CD4-positive, alpha-beta T cell treated with Interleukin-1 beta for 1 hour (primary cell): ENCODE measurements at places on chromosomes 2 and 18.

DNA sequence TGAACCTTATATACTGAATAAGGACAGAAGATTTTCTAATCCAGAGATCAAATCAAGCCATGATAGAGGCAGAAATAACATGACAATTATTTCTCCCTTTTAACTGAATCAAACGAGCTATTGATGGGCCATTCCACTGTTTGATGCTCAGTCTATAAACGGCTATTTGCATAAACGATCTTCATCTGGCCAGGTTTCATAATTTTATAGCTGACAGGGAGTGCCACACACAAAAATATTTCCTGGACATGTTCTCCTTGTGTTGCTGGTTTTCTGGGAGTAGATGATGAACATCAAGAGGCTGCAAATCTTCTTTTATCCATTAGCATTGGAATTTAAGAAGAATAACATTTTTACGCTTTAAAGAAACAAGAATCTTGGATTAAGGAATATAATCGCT, 63.1 kb downstream of the ACVR1C start:
- DNase-seq = no peak

DNA sequence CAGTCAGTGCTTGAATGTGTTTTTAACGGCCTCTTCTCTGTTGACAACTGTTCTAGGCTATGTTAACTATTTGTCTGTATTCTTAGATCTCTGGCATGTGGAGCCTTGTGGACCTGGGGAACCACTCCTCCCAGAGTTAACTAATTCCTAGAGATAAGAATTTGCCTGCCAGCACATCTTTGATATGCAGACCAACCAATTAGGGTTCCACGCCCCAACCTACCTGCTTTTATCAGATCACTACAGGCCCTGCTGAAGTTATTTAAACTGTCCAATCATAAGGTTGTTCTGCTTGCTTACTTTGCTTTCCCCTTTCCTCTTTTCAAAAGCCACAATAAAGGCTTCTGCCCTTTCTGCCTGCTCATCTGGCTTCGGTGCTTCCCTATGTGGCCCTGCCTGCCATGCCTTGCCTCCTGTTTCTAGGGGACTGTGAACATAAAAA, 8.5 kb upstream of the CYBRD1 start:
- DNase-seq = peak; percentile 3

- DNase-seq = no peak
These were observed 482.3 kb downstream of the TNS1 start for GRCh38 chr2:217520356-217521010.

DNA sequence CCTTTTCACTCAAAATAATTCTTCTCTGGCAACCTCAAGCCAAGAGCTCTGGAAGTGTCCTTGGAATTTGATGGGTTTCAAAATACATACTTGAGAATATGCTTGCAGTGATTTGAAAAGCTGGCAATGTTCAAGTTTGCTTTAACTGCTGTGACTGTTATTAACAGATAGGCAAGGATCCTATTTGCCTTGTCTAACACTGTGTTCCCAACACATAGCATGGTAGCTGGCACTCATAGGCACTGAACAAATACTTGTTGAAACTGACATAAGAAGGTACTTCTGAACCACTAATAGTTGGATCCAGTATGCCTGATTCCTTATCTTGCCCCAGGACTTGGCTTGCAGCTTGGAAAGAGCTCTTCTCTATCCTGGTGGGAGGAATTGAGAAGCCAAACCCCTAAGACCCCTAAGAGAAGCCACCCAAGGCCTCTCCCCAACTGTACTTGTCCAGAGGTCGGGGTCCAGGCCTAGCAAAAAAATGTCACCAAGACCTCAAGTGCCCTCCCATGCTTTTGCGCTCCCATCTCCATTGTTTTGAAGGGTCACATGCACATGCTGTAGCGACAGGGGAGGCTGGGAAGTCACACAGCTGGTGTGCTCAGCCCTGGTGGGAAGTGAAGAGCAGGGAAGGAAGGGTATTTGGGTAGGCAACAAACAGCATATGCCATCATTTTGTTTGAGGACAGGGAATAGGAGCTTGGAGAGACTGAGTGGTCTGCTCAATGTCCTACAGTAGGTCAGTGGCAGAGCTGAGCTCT, 118.4 kb upstream of the HAAO start:
- DNase-seq = no peak

DNA sequence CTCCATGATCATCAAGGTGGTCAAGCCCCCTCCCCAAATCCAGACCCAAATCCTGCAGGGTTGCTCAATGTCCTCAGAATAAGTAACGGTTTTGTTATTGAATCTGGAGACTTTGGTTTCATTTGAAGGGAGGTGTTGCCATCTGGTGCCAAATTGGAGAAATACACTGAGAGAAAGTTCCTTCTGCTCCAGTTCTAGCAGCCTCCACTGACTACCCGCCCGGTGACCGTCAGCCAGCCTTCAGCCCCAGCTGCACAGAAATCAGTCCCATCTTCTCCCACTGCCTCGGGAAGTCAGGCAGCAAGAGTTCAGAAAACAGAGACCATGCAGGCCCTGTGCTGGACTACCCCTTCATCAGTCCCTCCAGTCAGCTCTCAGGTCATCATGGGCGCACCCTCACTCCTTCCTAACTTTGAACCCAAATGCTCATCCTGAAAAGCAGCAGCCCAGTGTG, 38.7 kb downstream of the PKDCC start:
- peak; percentile 70 for DNase-seq

- DNase-seq = no peak
These were observed 226.1 kb downstream of the DSEL start for GRCh38 chr18:67290421-67290820.

DNA sequence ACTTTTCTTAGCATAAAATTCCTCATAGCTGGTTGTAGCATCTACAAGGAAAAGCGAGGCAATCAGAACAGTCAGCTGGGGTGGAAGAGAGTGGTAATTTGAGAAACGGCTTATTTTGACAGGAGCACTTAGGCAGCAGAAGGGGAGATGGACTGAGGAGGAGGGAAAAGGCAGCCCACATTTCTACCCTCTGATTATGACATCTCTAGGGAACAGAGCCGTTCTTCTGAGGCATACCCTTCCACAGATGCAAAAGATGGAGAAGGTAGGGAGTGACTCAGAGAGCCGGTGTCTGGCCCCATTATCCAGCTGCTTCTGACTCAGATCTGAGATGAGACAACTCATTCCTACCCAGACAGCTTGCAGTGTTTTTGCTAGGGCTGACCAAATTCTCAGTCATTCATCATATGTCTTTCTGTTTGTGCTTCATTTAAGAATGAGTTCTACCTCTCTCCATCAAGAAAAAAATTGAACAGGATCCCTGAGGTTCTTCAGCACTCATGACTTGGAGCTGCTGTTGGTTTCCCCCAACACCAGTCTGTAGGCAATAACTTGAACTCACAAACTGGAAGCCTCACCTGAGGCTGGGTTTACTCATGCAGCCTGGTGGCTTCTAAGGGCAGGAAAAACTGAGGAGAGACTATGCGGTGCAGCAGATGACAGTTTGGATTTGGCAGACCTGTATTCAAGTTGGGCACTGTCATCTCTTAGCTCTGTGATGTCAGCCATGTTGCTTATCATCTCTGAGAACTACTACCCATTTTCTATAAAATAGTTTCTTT, 15.9 kb upstream of the SEC11C start:
- no peak for DNase-seq

- no peak for DNase-seq
These were observed 633 bp downstream of the MALT1 start for GRCh38 chr18:58671632-58672564.

GRCh38 chr2:183967756-183968155, 630.6 kb upstream of the ZNF804A start:
- DNase-seq = no peak

DNA sequence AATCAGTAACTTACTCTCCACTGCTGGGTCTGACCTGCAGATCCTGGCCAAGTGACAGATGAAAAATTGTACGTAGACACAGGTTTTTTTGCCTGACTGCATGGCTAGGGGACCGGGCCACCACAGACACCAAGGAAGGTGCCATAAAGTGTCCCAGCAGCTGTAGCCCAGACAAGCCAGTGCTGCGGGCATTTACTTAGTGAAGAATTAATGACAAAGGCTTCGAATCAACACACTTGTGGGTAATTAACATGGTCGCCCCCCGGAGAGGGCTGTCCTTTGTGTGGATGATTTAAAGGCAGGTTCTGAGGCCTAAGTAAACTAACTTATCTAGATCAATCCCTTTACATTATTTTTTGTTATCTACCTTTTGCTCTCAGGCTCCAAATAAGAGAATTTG, 1709.1 kb upstream of the LRRTM1 start:
- DNase-seq = no peak

DNA sequence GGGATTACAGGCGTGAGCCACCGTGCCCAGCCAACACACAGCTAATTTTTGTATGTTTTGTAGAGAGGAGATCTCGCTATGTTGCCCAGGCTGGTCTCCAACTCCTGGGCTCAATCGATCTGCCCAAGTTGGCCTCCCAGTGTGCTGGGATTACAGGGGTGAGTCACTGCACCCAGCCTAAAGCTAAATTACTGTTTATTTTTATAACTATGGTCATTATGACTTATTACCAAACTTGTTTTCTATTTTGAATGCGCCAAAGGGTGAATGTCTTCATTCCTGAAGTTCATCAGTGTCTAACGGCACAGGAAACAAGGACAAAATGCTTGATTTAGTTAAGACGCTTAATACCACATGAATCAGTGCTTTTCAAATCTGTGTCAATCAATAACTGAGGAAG, 38.9 kb upstream of the GREB1L start:
- DNase-seq = no peak

GRCh38 chr18:70190529-70190928, 15.0 kb downstream of the RTTN start:
- DNase-seq = no peak

DNA sequence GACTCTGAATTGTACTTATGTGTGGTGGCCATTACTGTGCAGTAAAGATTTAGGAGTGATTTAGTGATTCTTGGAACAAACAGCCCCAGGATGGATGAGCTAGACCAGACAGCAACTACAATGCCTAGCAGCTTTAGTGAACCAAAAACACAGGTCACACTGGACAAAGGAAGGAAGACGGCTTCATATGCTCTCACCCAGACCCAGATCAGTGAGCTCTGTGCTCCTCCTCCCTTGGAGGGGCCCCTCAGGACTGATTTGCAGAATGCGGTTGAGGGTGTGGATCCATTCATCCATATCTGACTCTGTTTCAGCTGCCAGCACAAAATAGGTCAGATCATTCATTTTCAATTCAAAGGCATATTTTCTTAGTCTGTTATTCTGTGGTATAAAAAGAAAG, 159.7 kb upstream of the CCDC195 start:
- DNase-seq = no peak

- DNase-seq = no peak
These were observed 38.4 kb downstream of the KLHL14 start for GRCh38 chr18:32734442-32734841.

DNA sequence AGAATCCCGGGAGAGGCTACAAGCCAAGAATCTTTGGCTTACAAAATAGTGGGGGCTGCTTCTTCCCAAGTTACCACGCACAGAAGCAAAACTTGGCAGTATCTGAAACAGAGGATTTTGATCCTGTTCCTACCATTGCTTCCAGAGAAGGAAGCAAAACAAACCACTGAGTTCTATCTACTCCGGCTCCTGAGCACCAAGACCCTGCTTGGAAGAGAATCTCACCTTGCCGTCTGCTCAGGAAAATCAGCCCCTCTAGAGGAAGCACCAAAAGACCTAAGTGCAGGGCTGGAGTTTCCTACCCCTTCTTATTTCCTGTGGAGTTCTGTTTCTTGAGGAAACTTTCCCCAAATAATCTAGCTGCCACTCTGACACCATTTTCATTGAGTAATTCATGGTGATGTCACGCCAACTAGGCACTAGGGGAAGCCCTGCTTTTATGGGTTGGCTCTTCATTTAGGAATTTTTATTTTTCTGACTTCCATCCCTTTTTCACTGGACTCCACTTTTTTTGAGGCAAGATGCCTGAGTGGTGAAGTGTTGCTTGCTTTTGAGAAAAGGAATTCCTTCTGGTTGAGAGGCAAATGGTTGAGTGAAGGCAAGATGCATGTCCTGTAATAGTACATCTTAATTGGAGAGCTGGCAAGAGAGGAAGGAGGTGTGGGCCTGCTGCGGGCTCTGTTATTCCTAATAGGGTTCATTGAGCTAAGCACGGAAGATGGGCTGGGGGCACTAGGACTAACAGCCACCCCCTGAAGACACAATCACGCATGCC, 36.8 kb upstream of the EML4 start:
- DNase-seq = no peak
